ENCODE measurements at places on chromosomes 6 and 20.

DNA sequence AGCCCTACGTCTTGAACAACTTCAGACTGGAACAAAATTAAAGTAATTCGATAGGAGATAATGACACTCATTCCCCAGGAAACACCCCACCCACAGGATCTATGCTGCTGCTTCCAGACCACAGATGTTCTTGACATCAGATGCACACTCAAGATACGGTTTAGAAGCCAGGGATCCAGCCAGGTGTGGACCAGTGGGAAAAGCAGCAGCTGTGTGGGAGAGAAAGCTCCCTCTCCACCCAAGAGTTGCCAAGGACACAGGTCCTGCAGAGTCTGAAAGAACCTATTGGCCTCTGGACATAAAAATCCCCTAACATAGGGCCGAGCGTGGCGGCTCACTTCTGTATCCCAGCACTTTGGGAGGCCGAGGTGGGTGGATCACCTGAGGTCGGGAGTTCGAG, 91.7 kb upstream of the NFATC2 start:
- DNase-seq, result no peak

DNA sequence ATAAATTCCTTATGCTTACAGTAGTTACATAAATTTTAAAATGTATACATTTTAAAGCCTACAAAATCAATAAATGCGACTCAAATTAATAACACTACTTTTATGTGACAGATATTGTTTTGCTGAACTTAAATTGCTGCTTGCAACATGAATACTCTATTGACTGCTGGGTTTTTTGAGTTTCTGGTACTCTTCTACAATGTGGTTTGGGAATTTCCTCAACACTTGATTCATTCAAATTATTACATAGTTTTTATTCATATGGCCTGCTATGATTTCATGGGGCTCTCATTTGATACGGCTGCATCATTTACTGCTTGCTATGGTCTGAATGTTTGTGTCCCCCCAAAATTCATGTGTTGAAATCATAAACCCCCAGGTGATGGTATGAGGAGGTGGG, 2.3 kb upstream of the TXLNB start:
- DNase-seq, result no peak

DNA sequence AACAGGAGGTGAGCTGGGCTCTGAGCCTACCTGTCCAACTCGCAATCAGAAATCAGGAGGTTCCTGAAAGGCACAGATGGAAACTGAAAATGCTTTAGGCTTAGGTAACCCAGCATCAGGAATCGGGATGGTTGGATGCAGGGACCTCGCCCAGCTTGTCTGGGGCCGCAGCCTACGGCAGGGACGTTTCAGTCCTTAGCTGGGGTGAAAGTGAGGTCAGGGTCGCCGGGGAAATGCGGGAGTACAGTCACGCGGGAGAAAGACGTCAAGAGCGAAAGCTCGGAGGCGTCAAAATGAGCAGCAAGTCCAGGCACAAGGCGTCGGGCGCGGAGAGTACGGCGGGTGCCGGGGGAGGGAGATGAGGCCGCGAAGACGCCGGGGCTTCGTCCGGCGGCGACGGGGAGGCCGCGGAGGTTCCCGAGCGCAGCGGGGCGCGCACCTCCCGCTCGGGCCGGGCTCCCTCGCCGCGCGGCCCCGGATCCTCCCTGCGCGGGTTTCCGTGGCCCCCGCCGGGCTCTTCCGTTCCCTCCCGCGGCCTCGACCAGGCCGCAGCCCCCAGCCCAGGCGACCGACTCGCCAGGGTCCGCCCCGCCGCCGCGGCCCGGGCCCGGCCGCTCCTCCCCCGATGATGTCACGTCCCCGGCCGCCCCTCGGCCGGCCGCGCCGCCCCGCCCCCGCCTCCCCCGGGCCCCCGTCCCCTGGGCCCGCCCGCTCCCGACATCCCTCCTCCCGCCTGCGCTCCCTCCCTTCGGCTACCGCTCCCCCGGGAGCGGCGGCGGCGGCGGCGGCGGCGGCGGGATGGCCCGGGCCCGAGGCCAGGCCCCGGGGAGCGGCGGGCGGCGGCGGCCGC, at the start of gene EBF4:
EBF4 (plus strand) TSS at position 745 of the 850 bp plus-strand sequence. CDS start 866 bp downstream, outside the sequence.
- DNase-seq, result no peak

GRCh38 chr20:17749626-17749977, 49.8 kb downstream of the BANF2 start:
- DNase-seq, result no peak

DNA sequence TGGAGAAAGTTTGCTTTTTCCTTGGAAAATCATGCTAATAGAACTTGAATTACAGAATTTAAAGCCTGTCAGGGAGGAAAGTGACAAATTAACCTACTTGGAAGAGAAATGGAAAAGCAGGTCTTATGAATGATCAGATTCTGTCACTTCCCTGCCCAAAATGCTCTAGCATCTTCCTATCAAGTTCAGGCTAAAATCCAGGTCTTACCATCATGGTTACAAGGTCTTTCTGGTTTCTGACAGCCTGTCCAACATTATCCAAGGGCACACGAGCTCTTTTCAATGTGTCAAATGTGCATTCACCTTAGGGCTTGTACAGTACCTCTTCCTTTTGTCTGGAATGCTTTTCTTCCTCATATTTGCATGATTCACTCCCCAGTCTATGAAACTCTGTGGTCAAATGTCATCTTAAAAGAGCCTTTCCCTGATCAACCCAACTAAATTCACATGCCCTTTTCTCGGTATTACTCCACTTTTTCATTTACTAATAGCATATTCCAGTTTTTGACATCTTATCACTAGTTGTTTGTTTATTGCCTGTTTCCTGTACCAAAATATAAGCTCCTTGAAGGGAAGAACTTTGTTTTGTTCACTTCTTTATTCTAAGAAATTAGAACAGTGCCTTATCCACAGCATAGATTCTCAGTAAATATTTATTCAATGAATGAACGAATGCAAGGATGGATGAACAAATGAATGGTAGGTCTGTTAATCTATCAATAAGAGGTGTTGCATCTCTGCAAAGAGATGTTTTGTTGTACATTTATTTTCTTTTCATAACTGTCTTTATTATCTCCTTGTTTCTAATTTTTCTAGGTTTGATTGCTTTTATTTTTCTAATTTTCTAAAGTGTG, 139.5 kb downstream of the BCAS1 start:
- no peak for DNase-seq

DNA sequence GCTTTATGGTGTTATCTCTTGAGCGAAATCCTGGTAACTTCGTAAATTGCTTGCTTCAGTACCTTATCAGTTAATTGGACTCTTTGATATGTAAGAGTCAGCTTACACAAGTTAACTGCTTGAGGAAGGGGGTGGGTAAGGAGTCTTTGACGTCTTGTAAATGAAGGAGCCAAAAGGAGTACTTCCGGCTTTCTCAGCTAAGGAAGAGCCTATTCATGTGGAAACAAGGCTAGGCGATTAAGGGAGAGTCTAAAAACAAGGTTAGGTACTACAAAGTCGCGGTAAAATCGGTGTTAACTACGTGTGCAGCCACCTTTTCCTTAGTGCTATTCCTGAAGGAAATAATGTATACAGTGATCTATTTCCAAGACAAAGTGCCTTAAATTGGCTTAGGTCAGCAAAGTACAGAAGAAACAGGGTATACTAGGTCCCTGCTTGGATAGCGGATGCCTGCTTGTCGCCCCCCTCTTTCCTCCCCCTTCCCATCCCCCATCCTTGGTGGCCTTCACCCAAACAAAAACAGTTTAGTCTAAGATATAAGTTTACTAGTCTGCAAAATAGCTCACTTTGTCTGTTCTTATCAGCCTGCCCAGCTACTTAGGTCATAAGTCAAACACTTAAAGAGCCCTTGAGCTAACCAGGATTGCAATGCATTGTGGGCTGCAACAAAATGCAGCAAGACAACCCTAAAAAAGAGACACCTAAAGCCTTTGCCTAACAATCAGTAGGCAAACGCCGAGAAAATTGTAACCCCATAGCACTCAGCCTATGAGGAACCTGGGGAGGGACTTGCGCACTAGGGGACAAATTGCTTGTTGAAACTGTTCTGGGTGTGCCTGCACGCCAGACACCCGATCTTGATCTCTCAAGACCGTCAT, 147.3 kb downstream of the TRIM27 start:
- no peak for DNase-seq

- no peak for DNase-seq
Measured at GRCh38 chr20:47660602-47660905, 124.7 kb downstream of the SULF2 start.

DNA sequence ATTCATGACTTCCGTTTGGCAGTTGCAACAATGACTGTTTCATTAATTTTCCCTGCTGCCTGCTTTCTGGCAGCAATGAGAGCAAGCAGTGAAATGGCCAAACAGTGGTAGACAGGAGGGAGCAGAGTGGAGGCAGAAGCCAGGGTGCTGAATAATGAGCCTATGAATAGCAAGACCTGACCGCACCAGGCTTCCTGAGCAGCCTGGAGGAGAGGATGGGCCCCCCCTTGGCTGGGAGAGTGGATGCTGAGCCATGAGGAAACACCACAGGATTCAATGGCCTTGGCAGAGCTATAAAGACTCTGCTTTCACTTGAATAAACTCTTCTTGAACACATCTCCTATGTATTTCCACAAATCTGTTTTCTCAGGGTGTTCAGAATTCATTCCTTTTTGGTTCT, 68.1 kb upstream of the SNRPB2 start:
- no peak for DNase-seq

DNA sequence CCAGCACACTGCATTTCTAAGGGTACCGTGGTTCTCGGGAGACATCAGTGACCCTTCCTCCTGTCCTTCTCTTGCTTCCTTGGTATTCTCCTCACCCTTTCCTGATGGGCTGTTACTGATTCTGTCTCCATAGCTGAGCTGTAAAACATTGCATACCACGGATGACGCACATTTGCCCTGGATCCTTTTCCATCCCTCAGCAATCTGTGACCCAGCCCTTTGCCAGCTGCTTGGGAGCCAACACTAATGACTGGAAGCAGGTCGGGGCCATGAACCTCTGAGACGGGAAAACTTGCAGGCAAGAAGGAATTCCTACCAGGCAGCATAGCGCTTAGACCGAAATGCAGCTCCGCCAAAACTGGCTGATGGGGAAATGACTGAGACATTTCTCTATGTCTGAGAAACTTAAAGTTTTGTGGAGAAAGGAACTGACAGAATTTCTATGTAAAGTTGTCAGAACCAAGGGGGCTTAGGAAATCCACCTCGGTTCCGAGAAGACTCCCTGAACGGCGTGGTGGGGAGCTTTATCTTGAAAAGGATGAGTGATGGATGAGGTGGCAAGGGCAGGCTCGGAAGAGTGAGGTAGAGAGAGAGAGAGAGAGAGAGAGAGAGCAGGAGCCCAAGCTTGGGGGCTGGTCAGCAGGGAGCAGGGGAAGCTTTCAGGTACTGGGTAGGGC, 19.2 kb downstream of the TUBB2B start:
- DNase-seq, result no peak

- peak; percentile 72 for DNase-seq
Measured at GRCh38 chr6:117449549-117450439, 24.1 kb upstream of the ROS1 start.

DNA sequence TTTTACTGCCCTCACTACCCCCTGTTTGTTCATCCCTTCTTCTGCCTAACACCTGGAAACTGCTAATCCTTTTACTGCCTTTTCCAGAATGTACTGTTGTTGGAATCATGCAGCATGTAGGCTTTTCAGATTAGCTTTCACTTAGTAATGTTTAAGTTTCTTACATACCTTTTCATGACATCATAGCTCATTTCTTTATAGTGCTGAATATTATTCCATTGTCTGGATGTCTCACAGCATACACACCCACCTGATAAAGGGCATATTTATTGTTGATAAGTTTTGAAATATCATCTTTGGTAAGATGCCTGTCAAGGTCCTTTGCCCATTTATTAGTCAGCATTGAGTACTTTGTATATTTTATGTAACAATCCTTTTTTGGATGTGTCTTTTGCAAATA, 588.2 kb upstream of the NRSN1 start:
- DNase-seq, result no peak

GRCh38 chr6:34535199-34535598, 20.9 kb downstream of the SPDEF start:
- no peak for DNase-seq

DNA sequence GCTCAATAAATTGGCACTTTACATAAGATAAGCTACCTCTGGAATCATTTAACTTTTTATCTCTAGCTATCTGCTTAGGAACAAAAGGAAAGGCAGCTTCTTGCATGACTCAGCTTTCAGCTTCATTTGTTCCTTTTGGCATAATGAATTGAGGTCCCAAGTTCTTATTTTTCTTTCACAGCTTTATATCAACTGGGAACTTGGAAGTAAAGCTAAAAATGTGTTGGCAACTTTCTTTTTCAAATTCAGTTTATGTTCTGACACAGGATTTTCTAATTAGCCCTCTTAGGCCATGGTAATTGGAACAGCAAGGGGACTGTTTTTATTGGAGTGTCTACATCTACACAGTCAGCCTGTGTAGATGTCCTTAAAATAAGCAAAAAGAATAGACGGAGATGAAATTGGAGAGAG, 55.2 kb upstream of the MRAP2 start:
- DNase-seq, result no peak

DNA sequence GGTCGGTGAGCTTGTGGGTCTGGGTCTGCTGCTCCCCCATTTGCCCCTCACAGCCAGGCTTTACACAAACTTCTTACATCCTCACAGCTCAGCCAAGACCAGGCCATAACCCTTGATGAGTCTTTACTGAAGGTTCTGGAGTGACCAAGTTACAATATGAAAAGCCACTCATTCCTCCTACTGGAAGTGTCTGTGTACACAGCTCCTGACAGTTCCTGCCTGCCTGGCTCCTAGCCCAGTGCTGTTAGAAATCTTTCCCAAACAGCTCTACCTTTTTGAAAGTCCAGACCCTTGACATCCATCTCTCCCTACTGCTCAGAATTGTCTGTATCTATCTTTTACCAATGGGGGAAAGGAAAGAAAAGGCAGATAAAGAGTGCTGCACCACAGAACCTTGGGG, 106.9 kb downstream of the PAX1 start:
- DNase-seq, result no peak

DNA sequence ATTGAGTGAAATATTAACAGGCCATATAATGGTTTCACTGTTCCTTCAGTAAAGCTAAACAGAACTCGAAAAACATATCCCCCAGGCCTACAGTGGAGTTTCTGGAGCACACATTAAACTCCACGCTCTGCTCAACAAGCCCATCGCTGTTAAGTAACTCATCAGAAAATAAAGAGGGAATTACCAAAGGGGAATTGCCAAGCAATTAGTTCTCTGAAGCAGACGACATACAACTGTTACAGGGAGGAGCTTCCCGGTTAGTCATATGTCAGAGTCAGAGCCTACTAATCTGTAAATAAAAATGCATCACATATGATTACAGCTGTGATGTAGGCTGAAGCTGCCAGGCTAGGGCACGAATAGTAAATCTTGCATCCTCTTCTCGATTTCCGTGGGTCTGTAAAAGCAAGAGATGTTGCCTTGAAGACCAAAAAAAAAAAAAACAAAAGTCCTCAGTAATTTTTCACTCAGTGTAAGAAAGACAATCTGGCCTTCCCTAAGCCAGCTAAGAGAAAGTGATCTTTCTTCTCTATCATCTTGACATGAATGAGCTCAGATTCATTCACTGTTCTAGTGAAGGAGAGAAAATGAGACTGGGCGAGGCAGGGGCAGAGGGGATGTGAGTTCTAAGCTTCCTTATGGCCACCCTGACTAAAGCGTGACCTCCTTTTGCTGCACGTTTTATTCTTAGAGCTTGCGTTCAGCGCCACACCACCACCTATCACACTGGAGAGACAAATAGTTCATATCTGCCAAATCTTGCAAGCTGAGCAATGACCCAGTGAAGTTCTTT, 13.8 kb downstream of the ATXN1 start:
- DNase-seq, result no peak

- DNase-seq, result no peak
Measured at GRCh38 chr6:27287751-27288135, 24.3 kb downstream of the POM121L2 start.

GRCh38 chr6:138371452-138371711, 6.3 kb upstream of the SMIM28 start:
- no peak for DNase-seq

Data from stimulated activated effector memory CD8-positive, alpha-beta T cell treated with anti-CD3 and anti-CD28 coated beads, Interleukin-12 subunit alpha, Interleukin-12 subunit beta, amount 100 ng/mL, for 72 hours (primary cell).